ENCODE measurements at places on chromosomes 2 and 18.

GRCh38 chr2:173288561-173288960, 66.1 kb upstream of the CDCA7 start:
- no peak for DNase-seq

GRCh38 chr2:10369269-10370255, 66.9 kb downstream of the HPCAL1 start:
- DNase-seq = no peak

- no peak for DNase-seq
Measured at GRCh38 chr18:28075501-28075900, 101.4 kb downstream of the CDH2 start.

DNA sequence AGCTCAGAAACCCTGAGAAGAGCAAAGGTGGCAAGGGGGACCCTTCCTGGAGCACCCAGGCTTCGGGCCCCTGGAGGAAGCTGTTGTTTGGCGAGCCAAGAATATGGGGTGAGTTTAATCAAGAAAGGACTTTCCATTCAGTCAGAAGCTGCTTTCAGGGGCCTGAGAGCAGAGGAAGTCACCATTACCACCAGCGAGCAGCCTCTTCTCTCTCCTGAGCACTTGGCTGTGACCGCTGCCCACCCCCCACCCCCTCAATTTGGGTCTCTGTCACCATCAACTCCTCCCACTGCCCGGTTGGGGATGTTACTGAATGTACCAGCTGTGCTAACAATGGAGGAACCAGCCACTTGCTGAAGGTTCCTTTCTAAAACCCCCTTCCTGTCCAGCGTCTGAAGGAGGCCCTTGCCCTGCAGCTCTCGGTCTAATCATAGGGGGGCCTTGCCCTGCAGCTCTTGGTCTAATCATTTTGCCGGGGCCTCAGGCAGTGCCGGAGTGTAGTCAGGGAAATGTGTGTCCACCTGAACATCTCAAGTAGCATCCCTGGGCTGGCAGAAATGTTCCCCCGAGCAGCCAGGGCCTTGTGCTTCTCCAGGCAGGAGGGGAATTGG, 943 bp downstream of the INPP5D start:
- no peak for DNase-seq

DNA sequence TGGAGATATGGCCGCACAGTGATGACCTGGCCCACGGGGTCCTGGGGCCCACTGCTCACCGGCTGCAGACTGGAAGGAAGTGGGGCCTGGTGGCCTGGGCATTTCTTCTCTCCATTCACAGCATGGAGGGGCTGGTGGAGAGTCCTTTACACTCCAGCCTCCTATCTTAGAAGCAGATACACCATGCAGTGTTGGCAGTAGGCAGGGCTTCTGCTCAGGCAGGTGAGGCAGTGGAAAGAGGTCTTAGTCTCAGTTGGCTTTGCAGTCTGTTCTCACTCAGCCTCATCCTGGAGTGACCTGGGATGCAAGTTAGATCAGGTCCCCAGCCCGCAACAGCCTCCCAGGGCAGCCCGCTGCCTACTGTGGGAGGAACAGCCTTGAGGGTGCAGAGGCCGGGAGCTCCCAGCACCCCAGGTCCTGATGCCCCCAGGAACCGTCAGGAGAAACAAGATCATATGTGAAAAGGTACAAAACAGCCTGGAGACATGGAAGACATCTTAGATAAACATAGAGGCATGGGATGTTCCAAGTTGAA, 45.8 kb upstream of the OTOS start:
- DNase-seq = no peak

- DNase-seq = peak; percentile 22
Measured at GRCh38 chr2:174952607-174953006, 52.6 kb downstream of the CHN1 start.

DNA sequence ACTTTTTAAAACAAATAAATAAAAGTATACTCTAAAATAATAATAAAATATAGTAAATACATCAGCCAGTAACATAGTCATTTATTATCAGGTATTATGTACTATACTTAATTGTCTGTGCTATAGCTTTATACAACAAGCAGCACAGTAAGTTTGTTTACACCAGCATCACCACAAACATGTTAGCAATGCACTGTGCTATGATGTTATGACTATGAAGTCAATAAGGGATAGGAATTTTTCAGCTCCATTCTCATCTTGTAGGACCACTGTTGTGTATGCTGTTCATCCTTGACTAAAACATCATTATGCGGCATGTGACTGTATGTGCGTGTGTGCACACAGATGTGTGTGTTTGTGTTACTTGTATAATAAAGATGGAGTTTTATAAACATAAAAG, 137.5 kb downstream of the LYPD6B start:
- no peak for DNase-seq

- no peak for DNase-seq
Measured at GRCh38 chr18:61245276-61245675, 88.0 kb upstream of the CDH20 start.

- DNase-seq = peak; percentile 81
Measured at GRCh38 chr18:64037812-64038414, 68.0 kb downstream of the SERPINB8 start.

DNA sequence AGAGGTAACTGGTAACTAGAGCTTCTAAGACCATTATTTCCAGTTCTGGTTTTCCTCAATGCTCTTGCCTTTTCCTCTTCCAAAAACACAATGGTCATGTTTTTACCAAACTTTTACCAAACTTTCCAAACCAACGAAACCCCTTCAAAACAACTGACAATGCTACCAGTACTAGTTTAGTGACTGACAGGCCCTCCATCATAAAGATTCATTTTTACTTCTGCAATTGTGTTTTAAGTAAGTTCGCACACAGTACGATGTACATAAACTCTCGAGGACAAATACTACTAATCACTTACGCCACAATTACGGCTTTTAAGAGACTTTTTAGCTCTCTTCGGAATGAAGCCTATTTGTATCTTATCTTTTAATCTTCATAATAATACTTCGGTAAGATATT, 900 bp downstream of the C18orf32 start:
- DNase-seq = no peak

DNA sequence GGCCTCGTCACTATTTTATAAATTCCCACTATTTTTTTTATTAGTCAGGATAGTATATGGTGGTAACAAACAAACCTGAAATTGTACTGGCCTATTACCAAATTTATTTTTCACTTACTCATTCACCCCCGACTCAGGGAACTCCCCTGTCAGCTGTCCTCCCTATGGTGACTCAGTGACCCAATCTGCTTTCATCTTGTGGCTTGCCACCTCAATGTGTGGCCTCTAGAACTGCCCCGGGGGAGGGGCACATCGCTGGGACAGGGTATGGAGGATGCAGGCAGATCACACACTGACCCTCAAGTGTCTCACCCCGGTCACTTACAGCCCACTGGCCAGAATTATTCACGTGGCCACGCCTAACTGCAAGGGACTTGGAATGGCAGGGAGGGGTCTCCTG, 71.6 kb downstream of the ACTR2 start:
- DNase-seq = no peak

- DNase-seq = no peak
Measured at GRCh38 chr2:11998626-11999378, 252.4 kb downstream of the LPIN1 start.
